Hepatocyte (in vitro differentiated cells): ENCODE measurements at places on chromosomes 4 and X. TPM values are rescaled to one million over a fixed set of nuclear protein-coding genes. Genes with fewer than 3 reads are reported as not detected.

- peak; percentile 66 for DNase-seq
Observed at GRCh38 chrX:3345281-3346191, 916 bp downstream of the MXRA5 start.

GRCh38 chr4:168432419-168433146 lies 47.7 kb downstream of the DDX60L start:
- no peaks in the 10 kb centered on the region for H3K27me3 ChIP-seq
- no peak overlapping the region for H3K27ac ChIP-seq
- H3K4me1 ChIP-seq = no peaks in the 10 kb centered on the region
- no peak for DNase-seq

DNA sequence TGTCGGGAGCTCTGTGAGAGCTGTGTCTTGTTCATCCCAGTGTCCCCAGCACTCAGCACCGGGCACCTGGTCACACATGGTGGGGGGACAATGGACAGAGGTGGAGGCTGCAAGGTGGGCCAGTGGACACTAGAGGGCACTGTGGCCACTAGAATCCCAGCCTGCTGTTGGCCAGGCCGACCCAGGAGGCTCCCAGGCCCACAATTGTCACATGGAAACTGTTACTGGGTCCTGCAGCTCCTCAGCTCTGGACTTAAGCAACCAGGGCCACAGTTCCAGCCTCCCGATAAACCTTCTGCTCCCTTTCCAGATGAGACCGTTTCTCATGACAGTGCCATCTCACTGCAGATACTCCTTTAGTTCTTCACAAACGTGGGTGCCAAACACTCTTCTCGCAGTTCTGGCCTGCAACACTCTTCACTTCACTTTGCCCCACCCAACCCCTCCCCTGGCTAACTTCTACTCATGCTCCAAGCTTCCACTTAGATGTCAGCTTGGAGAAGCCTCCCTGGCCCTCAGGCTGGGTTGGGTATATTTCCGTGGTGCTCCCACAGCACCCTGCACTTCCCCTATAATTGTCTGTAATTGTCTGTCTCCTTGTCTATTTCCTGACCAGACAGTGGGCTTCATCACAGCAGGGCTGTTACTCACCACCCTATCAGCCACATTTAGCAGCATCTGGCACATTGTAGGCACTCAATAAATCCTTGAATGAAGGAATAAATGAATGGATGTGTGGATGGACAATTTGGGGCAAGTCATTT lies 3.5 kb upstream of the IQSEC2 start:
- peaks cover 9% of the 10 kb centered on the region for H3K4me1 ChIP-seq
- no peaks in the 10 kb centered on the region for H3K27me3 ChIP-seq
- H3K4me3 ChIP-seq = no peak overlapping the region
- H3K36me3 ChIP-seq = no peaks in the 10 kb centered on the region
- DNase-seq = peak; percentile 64

- DNase-seq = no peak
- H3K4me1 ChIP-seq = no peaks in the 10 kb centered on the region
- no peaks in the 10 kb centered on the region for H3K27me3 ChIP-seq
- no peaks in the 10 kb centered on the region for H3K36me3 ChIP-seq
Observed at GRCh38 chr4:874056-874455, 48.1 kb upstream of the CPLX1 start.

GRCh38 chrX:17535229-17535628 lies 160.2 kb downstream of the NHS start:
- no peak overlapping the region for H3K27ac ChIP-seq
- H3K27me3 ChIP-seq = no peaks in the 10 kb centered on the region
- no peaks in the 10 kb centered on the region for H3K4me1 ChIP-seq
- no peak overlapping the region for H3K4me3 ChIP-seq
- no peaks in the 10 kb centered on the region for H3K36me3 ChIP-seq

DNA sequence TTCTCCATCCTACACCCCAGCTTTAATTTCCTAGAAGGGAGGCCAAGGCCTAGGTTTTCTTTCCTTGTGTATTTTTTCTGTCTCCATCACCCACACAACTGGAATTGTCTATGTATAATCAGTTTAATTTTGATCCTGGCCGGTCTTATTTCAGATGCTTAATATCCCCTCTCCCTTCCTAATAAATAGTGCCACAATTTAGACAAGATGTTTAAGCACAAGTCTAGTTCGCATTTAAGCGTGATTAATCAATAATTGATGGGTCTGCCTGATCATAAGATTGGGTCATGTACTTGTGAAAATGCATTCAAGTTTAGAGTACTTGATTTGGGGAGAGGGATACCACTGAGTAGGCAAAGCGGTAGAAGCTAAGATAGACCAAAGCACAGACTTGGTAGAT lies 2.4 kb downstream of the BMP2K start:
- no peaks in the 10 kb centered on the region for H3K27me3 ChIP-seq
- no peak for DNase-seq
- H3K4me3 ChIP-seq = peak overlapping the region; percentile 65
- H3K4me1 ChIP-seq = peaks cover 25% of the 10 kb centered on the region
- no peaks in the 10 kb centered on the region for H3K36me3 ChIP-seq

- no peaks in the 10 kb centered on the region for H3K4me1 ChIP-seq
- DNase-seq = no peak
- H3K27me3 ChIP-seq = no peaks in the 10 kb centered on the region
- no peaks in the 10 kb centered on the region for H3K36me3 ChIP-seq
- no peak overlapping the region for H3K27ac ChIP-seq
- H3K4me3 ChIP-seq = no peak overlapping the region
Observed at GRCh38 chrX:150036181-150036580, 97.9 kb upstream of the EOLA2 start.

- H3K4me3 ChIP-seq = no peak overlapping the region
- no peaks in the 10 kb centered on the region for H3K36me3 ChIP-seq
- H3K27me3 ChIP-seq = no peaks in the 10 kb centered on the region
- no peak overlapping the region for H3K27ac ChIP-seq
- peak; percentile 68 for DNase-seq
- no peaks in the 10 kb centered on the region for H3K4me1 ChIP-seq
Observed at GRCh38 chr4:27278615-27279375, 418.2 kb downstream of the STIM2 start.

DNA sequence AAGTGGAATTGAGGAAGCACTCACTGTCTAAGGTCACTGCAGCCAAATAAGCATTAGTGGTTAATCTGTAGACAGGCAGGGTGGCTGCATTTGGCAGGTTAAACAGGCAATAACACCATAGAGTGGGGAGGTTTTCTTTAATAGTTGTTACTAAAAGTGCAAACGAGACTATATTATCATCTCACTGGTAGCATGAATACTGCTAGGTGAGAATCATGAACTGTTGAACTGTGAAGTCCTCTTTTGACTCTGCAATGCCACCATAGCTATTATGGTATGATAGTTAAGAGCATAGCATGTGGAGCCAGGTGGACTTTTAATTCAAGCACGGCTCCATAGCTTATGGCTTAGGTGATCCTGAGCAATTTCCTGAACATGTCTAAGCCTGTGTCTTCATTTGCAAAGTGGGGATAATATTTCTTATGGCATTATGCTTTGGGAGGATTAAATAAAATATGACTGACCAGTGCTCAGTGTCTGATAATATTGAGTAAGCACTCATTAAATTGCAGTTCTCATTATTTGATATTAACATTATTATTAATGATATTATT lies 235.6 kb upstream of the HHIP start:
- no peak for DNase-seq
- H3K27ac ChIP-seq = no peak overlapping the region
- H3K36me3 ChIP-seq = no peaks in the 10 kb centered on the region
- no peaks in the 10 kb centered on the region for H3K27me3 ChIP-seq

DNA sequence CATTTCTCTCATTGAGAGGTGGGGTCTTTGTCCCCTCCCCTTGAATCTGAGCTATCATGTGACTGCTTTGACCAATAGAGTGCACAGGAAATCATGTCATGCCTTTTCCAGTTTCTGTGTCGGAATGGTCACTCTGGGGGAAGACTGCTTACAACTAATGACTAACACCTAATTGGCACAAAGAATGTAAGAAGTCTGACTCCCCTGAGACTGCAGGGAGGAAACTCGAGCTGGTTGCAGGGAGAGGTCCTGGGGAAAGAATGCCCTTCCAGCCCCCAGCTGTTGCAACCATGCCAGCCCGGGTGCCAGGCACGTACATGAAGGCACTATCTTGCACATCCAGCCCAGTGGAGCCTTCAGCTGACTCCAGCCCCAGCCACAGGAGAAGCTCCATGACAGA lies 254.2 kb downstream of the DHX15 start:
- H3K27ac ChIP-seq = no peak overlapping the region
- no peak for DNase-seq
- no peak overlapping the region for H3K4me3 ChIP-seq
- no peaks in the 10 kb centered on the region for H3K27me3 ChIP-seq

DNA sequence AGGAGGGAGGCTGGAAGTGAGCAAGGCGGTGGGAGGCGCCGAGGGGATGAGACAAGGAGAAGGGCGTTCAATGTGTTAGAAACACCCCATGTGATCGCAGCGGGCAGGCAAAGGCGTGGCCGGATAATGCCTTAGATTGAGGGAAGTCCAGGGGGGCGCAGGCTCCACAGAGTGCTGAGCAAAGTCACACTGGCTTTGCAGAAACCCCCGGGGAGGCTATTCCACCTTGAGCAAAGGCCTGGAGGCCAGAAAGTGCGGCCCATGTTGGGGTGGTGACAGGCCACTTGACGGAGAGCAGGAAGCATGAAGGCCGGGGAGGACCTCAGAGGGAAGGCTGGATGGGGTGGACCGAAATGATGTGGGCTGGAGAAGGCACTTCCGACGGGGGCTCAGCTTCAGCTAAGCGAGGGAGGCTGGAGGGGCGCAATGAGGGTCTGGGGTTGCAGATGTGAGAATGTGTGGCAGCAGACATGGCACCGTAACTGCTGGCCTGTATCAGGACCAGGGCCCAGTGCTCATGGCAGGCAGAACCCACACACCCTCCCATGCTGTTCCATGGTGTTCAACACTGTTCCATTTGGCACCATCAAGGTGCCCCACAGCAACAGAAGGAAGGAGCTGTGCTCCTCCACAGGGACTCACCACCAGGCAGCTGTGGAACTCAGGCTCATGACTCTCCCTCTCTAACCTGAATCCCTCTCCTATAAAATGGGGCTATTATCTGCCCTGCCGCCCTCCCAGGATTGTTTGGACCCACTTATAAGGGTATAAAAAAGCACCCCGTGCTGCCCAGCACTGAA lies 50.3 kb downstream of the HMX1 start:
- no peak overlapping the region for H3K4me3 ChIP-seq
- H3K36me3 ChIP-seq = no peaks in the 10 kb centered on the region

DNA sequence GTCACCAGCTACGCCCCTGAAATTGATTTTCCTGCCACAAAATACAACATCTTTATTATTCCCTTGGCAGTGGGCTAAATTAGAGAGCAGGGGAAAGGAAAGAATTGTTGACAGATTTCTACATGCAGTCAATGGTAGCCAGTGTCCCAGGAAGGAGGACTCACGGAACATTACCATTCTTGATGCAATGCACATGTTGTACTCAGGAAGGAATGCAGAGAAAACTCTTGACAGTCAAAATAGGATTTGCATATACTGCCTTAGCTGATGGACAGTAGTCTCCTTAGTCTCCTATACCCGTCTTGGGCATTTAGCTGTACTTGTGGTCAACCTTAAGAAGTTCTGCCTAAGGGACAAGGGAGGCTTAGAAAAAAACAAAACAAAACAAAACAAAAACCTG lies 158.0 kb upstream of the GYPA start:
- no peak overlapping the region for H3K27ac ChIP-seq
- no peaks in the 10 kb centered on the region for H3K4me1 ChIP-seq
- H3K4me3 ChIP-seq = no peak overlapping the region
- no peaks in the 10 kb centered on the region for H3K27me3 ChIP-seq
- no peak for DNase-seq
- no peaks in the 10 kb centered on the region for H3K36me3 ChIP-seq

DNA sequence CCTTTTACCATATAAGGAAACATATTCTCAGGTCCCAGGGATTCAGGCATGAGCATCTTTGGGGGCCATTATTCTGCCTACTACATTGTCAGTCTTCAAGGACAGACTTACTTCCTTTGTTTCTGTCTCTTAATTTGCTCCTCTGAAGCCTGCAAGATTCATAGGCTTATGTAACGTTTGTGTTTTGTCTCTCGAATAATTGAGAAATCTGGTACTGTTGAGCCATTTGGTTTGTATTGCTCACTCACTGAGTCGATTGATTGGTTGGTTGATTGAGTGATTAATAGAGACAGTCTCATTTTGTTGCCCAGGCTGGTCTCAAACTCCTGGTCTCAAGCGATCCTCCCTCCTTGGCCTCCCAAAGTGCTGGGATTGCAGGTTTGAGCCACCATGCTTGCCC lies 23.7 kb downstream of the TBL1X start:
- H3K36me3 ChIP-seq = no peaks in the 10 kb centered on the region
- H3K27me3 ChIP-seq = no peaks in the 10 kb centered on the region
- H3K27ac ChIP-seq = no peak overlapping the region
- H3K4me3 ChIP-seq = no peak overlapping the region
- no peak for DNase-seq

GRCh38 chrX:101303790-101304189 lies 12.7 kb upstream of the TAF7L start:
- no peak overlapping the region for H3K4me3 ChIP-seq
- no peak for DNase-seq
- H3K27me3 ChIP-seq = no peaks in the 10 kb centered on the region
- H3K4me1 ChIP-seq = no peaks in the 10 kb centered on the region

- H3K36me3 ChIP-seq = no peaks in the 10 kb centered on the region
- H3K4me1 ChIP-seq = no peaks in the 10 kb centered on the region
- no peak for DNase-seq
- no peak overlapping the region for H3K27ac ChIP-seq
- H3K27me3 ChIP-seq = no peaks in the 10 kb centered on the region
- no peak overlapping the region for H3K4me3 ChIP-seq
Observed at GRCh38 chr4:88320224-88320779, 35.9 kb upstream of the PPM1K start.

Gene ABLIM2
- total RNA-seq = 0.68 and 1.7 TPM in 2 replicates

Gene BMX
- 0.07 and 0.08 TPM in 2 replicates for total RNA-seq

Gene FUNDC2
- total RNA-seq = 57.7 and 65.7 TPM in 2 replicates

Gene PJA1
- 49.1 and 56.8 TPM in 2 replicates for total RNA-seq

Gene PLAC1
- 0.24 and 2.9 TPM in 2 replicates for total RNA-seq
